Activated naive CD4-positive, alpha-beta T cell treated with anti-CD3 and anti-CD28 coated beads, Interleukin-2, amount 50 U/mL, for 72 hours (primary cell): ENCODE measurements at places on chromosomes 3 and 15. TPM values are rescaled to one million over a fixed set of nuclear protein-coding genes. Genes with fewer than 3 reads are reported as not detected.

Gene TEX55
- total RNA-seq: not detected

Gene JAGN1
- 34.4 TPM for total RNA-seq

Gene CHRM5
- not detected for total RNA-seq

Gene ZPLD1
- total RNA-seq: not detected

Gene TNNC1
- 6.6 TPM for total RNA-seq

Gene PBRM1
- 69.5 TPM for total RNA-seq

Gene HACL1
- 34.2 TPM for total RNA-seq

Gene PLCH1
- 0.23 TPM for total RNA-seq

Gene CCR9
- total RNA-seq: not detected

Gene CCDC54
- not detected for total RNA-seq

Gene NAALADL2
- total RNA-seq: not detected

Gene SAMMSON
- total RNA-seq: not detected

Gene CA12
- not detected for total RNA-seq

Gene CCK
- not detected for total RNA-seq

Gene IDH2
- 203 TPM for total RNA-seq

Gene EIF4E3
- 29.7 TPM for total RNA-seq

Gene SLC22A13
- 0.11 TPM for total RNA-seq

Gene PIGZ
- total RNA-seq: 1.1 TPM

Gene C3orf20
- total RNA-seq: 0.56 TPM

Gene FOXL2NB
- total RNA-seq: not detected
